ENCODE measurements at places on chromosomes 16 and 17.

GRCh38 chr16:48596326-48596725, 13.7 kb downstream of the N4BP1 start:
- no peak for DNase-seq

- no peak for DNase-seq
Observed at GRCh38 chr17:78583091-78583490, 5.9 kb upstream of the DNAH17 start.

DNA sequence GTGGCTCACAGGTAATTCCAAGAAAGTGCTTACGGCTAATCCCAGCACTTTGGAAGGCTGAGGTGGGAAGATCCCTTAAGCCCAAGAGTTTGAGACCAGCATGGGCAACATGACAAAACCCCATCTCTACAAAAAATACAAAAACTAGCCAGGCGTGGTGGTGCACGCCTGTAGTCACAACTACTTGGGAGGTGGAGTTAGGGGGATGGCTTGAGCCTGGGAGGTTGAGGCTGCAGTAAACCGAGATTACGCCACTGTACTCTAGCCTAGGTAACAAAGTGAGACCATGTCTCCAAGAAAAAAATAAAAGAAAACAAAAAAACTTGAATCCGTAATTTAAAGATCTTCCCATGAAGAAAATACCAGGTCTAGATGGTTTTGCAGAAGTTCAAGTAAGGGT, 5.0 kb downstream of the ICAM2 start:
- no peak for DNase-seq

DNA sequence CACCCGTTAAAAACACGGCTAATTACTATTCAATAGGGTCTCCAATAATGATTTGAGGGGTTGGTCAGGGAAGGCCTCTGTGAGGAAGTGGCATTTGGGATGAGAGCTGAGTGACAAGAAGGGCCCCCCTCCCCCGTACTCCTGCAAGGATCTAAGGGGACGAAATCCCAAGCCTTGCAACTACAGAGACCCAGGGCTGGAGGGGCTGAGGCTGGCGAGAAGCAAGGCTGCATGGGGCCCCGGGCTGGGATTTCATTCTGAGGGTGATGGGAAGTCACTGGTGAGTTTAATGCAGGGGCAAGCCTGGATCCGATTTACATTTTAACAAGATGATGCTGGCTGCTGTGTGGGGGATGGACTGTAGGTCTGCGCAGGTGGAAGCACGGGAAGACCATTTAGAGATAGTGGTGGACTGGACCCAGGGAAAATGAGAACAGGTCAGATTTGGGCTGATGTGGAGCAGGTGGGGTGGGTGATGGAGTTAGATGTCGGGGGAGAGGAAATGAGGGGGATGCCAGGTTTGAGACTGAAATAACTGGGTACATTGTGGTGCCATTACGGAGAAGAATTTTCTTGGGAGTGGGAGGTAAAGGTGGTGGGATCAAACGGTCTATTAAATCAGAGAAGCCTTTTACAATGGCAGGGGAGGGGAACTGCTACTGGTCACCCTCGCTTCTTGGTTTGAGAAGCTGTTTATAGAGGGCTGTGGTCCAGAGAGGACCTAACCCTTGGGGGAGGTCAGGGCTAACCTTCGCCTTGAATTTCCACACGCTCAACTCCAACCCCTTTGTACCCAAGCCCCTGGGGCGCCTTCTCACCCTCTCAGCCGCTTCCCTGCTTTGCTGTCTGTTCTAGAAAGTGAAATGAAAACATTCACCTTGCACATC, 932 bp upstream of the MYBBP1A start:
- no peak for DNase-seq

GRCh38 chr17:28992625-28993600, 12.9 kb downstream of the SEZ6 start:
- DNase-seq = peak; percentile 22

DNA sequence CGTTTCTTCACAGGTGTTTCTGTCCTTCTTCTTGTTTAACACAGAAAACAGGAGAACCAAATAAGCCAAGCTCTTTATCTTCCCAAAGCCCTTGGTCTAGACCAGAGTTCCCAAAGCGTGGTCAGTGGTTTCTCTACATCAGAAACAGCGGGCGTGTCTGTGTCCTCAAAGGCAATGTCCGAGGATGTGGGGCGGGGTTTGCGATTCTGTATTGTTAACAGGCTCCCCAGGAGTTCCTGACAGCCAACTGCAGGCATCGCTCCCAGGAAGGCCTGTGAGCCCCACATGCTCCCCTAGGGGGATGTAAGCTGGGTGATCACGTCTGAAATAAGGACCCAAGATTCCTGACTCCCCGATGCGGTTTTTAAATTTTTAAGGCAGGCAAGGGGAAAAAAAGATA, 28.4 kb upstream of the SLC25A19 start:
- DNase-seq = no peak

DNA sequence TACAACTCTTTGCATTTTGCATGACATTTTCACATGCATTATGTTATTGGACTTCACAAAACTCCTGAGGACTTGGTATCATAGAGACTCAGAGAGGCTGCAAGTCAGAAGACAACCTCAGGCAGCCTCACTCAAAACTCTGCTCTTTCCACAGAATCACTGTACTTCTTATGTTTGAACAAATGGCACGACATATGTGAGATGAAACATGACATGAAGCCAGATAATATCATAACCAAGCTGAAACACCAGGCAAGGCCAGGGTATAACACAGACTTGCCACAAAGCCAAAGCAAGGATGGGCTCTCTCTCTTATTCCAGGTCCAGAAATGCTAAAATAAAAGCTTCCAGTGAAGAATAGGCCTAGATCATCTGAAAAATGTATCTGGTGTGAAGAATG, 425.8 kb upstream of the CDH5 start:
- no peak for DNase-seq

GRCh38 chr16:29891525-29892457, 7.6 kb downstream of the SEZ6L2 start:
- DNase-seq = no peak

DNA sequence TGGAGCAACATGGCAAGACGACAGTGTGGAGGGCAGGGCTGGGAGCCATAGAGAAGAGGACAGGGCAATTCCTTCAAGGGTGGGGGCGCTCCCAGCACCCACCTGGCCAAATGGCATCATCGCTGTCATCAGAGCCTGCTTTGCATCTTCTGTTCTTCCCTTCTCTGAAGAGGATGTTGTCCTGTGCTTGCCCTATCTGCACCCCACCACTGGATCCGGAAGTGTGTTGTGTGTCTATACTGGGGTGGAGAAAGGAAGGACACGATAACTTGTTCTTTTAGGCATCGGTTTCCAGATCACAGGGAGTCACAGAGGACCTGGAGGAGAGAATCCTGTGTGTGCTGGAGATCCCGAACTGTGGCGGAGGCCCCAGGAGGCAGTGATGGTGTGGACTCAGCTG, 25.7 kb upstream of the ANKRD40CL start:
- no peak for DNase-seq

DNA sequence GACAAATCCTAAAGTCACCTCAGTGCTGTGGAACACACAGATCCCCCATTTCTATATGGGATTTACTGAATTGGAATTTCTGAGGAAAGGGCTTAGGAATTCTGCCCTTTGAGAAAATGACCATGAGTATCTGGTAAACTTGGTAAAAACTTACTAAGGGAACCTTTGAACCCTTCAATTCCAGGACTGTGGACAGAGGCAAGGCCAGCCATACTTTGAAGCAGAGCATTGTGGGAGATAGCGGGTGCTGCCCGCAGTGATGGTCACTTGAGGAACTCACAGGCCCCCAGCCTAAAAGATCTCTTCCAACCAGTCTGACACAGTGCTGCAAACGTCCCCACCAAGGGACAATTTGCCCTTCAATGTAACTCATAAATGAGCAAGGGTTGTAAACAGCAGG, 61.4 kb downstream of the IRX6 start:
- no peak for DNase-seq

DNA sequence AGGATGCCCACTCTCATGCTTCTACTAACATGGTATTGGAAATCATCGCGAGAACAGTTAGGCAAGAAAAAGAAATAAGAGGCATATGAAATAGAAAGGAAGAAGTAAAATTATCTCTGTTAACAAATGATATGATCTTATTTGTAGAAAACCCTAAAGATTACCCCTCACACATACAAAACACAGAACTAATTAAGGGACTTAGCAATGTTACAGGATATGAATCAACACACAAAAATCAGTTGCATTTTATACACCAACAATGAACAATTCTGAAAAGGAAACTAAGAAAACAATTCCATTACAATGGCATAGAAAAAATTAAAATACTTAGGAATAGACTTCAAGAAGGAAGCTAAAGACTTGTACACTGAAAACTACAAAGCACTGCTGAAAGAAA, 2.7 kb upstream of the CAPNS2 start:
- no peak for DNase-seq

- no peak for DNase-seq
Observed at GRCh38 chr16:66517586-66518263, 32.2 kb downstream of the TK2 start.

DNA sequence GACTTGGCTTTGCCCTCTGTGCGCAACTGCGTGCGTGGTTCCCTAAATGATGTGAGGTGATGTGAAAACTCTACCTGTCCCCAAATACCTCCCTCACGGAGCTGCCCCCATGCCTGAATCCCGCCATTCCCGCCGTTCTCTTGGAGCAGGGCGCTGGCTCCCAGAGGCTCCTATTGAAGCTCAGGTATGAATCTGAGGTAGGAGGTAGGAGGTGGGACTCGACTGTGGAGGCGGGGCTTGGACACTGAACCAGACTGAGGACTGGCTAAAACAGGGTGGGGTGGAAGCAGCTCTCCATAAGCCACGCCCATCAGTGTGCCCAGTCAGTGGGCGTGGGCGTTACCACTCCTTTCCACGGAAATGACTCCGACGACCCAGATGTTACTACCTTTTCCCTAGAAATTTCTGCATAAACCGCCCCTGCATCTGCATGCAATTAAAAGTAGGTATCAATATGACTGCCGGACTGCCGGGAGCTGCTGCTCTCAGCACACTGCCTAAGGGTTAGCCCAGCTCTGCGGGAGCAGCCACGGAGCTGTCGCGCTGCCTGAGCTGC, 41.0 kb downstream of the FOXL1 start:
- no peak for DNase-seq

GRCh38 chr17:12821376-12821940, 32.2 kb downstream of the ARHGAP44 start:
- DNase-seq = no peak

GRCh38 chr17:13222975-13223374, 205.1 kb upstream of the ELAC2 start:
- DNase-seq = no peak
